ENCODE measurements at places on chromosomes 13 and 19. TPM values are rescaled to one million over a fixed set of nuclear protein-coding genes. Genes with fewer than 3 reads are reported as not detected.

- DNase-seq, result no peak
These were observed 23.6 kb downstream of the PNPLA6 start for GRCh38 chr19:7559102-7559501.

GRCh38 chr13:57918086-57918485, 286.5 kb downstream of the PCDH17 start:
- DNase-seq, result peak; percentile 4

Gene PLIN5
- 3.5 TPM for polyA plus RNA-seq

DNA sequence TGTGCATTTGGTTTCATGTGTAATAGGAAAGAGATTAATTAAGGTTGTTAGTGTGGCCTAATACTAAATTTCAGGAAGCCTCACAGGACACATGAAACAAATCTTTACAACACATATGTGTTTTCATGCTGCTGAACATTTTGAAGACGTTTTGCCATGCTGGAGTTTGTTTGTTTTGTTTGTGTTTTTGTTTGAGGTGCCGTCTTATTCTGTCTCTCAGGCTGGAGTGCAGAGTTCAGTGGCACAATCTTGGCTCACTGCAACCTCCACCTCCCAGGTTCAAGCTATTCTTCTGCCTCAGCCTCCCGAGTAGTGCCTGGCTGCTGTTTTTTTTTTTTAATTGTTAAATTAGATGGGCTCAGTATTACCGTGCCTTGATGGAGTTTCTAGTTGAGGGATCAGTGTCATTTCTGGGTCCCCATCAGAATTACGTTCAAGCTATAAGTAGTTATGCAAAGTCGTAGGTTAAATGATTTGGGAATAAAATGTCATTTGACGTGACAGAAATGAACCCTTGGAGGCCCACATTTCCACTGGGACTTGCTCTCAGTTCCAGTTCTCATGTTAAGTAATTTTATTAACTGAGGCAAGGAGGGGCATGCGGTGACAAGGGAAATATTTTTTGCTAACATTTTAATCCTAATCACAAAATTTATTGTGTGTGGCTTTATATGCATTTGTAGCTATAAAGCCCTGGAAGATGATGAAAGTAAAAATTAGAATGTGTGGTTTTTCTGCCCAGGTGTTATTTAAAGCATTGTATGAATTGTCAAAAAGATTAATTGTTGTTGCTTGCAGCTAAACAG, 196.9 kb downstream of the TM9SF2 start:
- DNase-seq, result no peak

GRCh38 chr13:29817604-29818378, 32.6 kb downstream of the UBL3 start:
- DNase-seq, result no peak

DNA sequence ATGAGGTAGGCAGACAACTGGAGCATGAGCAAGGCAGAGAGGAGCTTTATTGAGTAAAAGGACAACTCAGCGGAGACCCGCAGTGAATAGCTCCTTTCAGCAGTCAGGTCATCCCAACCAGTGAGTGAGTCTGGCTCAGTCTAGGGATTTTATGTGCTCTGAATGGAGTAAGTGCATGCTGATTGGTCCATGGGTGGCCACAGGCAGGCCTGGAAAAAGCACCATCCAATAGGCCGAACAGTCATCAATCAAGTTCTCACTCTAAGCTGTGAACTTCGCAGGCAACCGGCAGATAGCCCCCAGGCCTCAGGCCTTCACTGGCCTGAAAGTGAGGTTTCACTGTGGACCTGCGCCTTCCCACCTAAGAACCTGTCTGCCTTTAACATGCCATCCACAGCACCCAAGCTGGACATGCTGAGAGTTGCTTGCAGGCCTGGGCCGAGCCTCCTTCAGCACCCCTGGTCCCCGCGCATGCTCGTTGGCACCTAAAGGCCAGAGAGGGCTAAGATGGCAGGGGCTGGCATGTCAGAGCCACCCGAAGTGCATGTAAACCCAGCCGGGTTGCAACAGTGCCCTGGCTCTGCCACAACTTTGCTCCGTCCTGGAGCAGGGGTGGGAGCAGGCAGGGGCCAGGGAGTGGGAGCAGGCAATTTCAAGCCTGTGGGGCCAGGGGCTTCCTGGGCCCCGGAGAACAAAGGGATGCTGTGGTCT, 698.7 kb downstream of the SLITRK1 start:
- no peak for DNase-seq

- no peak for DNase-seq
These were observed at the start of gene IFI30 for GRCh38 chr19:18173572-18174288. Gene IFI30, plus strand, starts transcription at chr19:18173813. Its CDS starts 29 bp downstream, at chr19:18173842.

GRCh38 chr13:90839061-90839460, 508.4 kb upstream of the MIR17HG start:
- no peak for DNase-seq

Measured in muscle of arm (tissue), 14 donors.